Chondrocyte (in vitro differentiated cells): ENCODE measurements at places on chromosomes 16 and 17. TPM values are rescaled to one million over a fixed set of nuclear protein-coding genes. Genes with fewer than 3 reads are reported as not detected.

- no peaks in the 10 kb centered on the region for H3K27me3 ChIP-seq
- no peaks in the 10 kb centered on the region for H3K36me3 ChIP-seq
- peaks cover 9% of the 10 kb centered on the region for H3K4me1 ChIP-seq
Measured at GRCh38 chr17:27206447-27206846, 87.5 kb upstream of the WSB1 start.

KRTAP9-9 gene
- not detected in 3 replicates for total RNA-seq

GCGR gene
- total RNA-seq: not detected in 3 replicates

DNA sequence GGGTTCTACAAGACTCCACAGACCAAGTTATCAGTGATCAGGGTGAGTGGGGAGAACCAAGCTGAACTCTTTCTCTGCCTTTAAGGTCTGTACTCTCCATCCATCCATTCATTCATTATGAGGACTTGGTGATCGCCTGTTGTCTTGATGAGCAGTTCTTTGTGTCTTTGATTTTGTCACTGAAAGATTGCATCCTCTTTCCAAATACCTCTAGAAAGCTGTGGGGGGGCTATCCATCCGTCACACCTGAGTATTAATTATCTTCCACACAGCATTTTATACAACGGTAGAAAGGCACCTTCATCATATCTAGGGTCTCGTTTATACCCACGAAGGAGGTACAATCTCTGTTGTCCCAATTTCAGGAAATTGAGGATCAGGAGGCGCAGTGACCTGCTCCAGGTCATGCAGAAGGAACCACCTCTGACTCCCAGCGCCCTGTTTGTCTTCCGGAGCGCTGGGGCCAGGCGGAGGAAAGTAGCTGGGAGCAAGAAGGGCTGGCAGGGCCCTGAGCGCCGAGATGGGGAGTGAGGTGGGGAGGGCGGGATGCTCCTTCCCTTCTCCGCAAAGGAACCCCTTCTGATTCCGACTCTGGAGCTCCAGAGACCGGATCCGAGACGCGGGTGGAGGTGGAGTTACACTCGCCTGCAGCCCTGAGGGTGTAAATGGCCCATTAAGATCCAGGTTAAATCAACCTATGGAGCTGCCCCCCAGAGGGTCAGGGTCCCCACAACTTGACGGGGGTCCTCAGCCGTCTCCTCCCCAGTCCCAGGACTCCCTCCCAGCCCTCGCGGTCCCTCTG, 605 bp upstream of the ABAT start:
- H3K4me1 ChIP-seq: peaks cover 7% of the 10 kb centered on the region
- no peak for DNase-seq
- peaks cover 2% of the 10 kb centered on the region for H3K27me3 ChIP-seq
- H3K36me3 ChIP-seq: no peaks in the 10 kb centered on the region
- no peak overlapping the region for H3K27ac ChIP-seq

DNA sequence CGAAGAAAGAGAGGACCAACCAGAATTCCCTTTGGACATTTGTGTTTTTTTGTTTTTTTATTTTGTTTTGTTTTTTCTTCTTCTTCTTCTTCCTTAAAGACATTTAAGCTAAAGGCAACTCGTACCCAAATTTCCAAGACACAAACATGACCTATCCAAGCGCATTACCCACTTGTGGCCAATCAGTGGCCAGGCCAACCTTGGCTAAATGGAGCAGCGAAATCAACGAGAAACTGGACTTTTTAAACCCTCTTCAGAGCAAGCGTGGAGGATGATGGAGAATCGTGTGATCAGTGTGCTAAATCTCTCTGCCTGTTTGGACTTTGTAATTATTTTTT, 3.6 kb downstream of the SOX9 start:
- H3K36me3 ChIP-seq: peaks cover 11% of the 10 kb centered on the region
- no peak overlapping the region for H3K27ac ChIP-seq
